ENCODE measurements at places on chromosomes 7 and 10. TPM values are rescaled to one million over a fixed set of nuclear protein-coding genes. Genes with fewer than 3 reads are reported as not detected.

DIP2C gene
- total RNA-seq = 50.5 TPM

NDUFB8 gene
- 298 TPM for total RNA-seq

SSC4D gene
- not detected for total RNA-seq

NOLC1 gene
- 49.7 TPM for total RNA-seq

UPK3BL1 gene
- total RNA-seq = 43.5 TPM

MOGAT3 gene
- not detected for total RNA-seq

NOS3 gene
- total RNA-seq = 3.9 TPM

VGF gene
- 0.55 TPM for total RNA-seq

MNX1 gene
- not detected for total RNA-seq

CALML5 gene
- not detected for total RNA-seq

SBDS gene
- total RNA-seq = 188 TPM

UCMA gene
- total RNA-seq = not detected

TCTN3 gene
- 14.5 TPM for total RNA-seq

All from sigmoid colon (tissue), 7 donors.